ENCODE measurements at places on chromosomes 1 and 21.

GRCh38 chr1:201742955-201743805, 85.8 kb upstream of the IPO9 start:
- DNase-seq, result no peak

- no peak for DNase-seq
Observed at GRCh38 chr1:29621826-29622435, 385.6 kb downstream of the PTPRU start.

DNA sequence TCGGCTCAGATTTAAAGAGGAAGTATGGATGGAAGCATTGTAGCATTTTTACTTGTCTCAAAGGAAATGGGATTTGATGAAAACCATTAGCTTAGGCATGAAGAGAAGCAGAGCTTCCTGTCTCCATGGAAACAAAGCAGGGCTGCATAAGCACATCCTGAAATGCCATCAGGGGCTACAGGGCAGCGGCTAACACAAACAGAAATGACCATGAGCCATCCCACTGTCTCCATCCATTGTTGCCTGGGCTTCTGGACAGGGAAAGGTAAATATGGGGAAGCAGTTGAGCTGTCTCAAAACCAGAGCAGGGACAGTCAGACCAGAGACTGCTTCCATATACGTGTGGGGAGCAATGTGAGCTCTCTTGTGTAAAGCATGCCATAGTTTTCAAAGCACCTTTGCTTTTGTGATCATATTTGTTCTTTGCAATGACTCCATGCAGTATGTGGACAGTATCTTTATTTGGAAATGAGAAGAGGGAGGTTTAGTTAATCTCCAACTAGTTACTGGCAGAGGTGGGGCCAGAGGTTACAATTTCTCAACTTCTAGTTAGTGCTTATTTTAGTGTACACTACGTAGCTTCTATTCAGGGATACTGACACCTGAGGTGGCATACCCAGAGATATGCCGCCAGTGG, 176.1 kb downstream of the CACNA1E start:
- no peak for DNase-seq

GRCh38 chr1:34320053-34320669, 143.5 kb downstream of the C1orf94 start:
- no peak for DNase-seq

Data from stimulated activated CD8-positive, alpha-beta memory T cell treated with anti-CD3 and anti-CD28 coated beads, Interleukin-7, amount 100 ng/mL, for 48 hours (primary cell).